ENCODE measurements at places on chromosomes 2 and 18.

DNA sequence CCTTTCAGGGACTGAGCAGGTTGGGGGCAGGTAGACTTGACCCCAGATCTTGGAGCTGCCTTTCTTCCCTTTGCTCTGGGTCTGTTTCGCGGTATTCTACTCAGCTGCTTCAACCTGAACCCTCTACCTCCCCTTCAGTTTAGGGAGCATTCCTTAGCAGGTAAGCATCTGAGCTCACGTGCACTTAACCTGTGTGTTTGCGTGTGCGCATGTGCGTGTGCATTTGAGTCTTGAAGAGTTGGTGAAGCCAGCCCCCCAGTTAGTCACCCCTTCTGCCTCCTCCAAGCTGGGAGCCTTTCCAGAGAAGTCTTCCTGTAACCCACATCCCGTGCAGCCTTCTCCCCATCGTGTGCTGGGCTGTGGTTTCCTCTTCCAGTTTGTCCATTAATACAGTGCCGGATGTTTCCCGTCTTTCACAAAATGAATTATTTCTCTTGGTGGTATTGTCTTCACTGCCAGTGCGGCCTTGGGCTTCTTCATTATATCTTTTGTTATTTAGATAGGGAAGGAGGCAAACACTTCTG is 33.2 kb downstream of the B3GNT2 start:
- no peak for DNase-seq

- no peak for DNase-seq
These were observed 891.8 kb downstream of the DSC3 start for GRCh38 chr18:30150586-30151250.

GRCh38 chr2:11029136-11029535 is 117.4 kb downstream of the KCNF1 start:
- DNase-seq: no peak

- DNase-seq: no peak
These were observed 95.3 kb downstream of the SMC6 start for GRCh38 chr2:17658251-17658843.

GRCh38 chr2:112627060-112628040 is 18.4 kb upstream of the SLC20A1 start:
- no peak for DNase-seq

DNA sequence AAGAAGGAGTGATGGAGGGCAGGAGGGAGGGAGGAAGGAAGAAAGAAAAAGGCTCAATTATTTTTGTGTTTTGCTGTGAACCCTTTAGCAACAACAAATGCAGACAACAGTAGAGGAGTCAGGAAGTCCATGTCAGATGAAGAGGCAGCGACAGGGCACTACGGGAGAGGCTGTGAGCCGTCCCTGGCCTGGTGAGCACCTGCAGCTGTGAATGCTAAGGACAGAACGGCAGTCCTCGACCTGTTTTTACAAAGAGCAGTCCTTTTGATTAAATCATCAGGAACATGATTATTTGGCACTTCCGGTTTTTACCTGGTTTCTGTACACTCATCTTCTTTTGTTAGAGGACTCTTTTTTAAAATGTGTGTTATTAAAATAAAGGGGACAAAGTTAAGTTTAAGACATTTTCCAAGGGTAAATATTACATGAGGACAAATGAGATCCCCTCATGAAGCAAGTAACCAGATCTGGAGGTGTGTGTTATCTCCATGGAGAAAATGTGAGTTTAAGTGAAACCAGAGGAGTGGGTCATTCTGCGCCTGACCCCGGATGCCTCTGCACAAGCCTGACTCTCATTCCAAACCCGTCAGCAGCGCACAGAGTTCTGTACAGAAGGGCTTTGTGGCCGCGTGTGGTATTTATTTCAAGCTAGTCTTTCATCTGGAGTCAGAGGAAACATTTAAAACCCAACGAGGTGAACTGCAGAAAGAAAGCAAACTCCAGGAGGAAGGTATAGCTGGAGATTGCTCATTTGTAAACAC is 492.5 kb downstream of the SOX11 start:
- DNase-seq: no peak

GRCh38 chr2:116413659-116414058 is 1400.8 kb upstream of the DDX18 start:
- DNase-seq: no peak
